Fibroblast of skin of left biceps (primary cell): ENCODE measurements at places on chromosomes 1 and 21.
A peak's percentile ranks its signal among the peaks of the same experiment; 100 is the strongest.

GRCh38 chr1:245599371-245600174, 444.8 kb downstream of the KIF26B start:
- peak; percentile 97 for DNase-seq

GRCh38 chr21:37686991-37687810, 229.1 kb downstream of the KCNJ6 start:
- DNase-seq, result no peak

DNA sequence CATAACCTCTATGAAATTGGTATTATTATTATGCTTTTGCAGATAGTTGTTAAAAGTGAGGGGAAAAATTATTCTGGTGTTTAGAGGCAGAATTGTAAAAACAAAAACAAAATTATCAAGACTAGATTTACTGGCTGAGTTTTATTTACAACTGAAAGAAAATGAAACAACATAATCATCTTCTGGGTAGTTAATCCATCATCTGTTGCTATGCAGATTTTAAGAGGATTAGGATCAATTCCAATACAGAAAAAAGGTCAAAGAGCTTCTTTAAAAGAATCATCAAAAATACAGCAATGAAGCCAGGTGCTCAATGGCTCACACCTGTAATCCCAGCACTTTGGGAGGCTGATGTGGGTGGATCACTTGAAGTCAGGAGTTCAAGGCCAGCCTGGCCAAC, 8.3 kb downstream of the GOLT1A start:
- DNase-seq, result no peak

GRCh38 chr1:41806472-41807155, 112.1 kb downstream of the HIVEP3 start:
- DNase-seq, result no peak

DNA sequence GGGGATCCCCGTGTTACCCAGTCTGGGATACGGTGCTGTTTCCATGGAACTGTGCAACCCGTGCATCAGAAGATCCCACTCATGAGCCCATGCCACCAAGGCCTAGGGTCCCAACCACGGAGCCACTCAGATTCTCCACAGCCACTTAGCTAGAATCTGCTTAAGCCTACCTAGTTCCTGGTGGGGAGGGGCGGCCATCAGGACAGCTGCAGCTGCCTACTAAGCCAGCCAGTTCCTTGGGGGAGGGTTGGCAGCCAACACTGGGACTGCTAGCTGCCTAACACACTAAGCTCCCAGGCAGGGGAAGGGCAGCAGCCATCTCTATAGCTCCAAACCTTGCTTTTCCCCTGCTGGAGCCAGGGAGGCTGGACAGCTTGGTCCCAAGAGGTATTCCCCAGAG, 549.2 kb upstream of the BRINP3 start:
- no peak for DNase-seq

- DNase-seq, result no peak
Observed at GRCh38 chr1:41366455-41367287, 5.4 kb downstream of the FOXO6 start.

- DNase-seq, result no peak
Observed at GRCh38 chr1:94971491-94971924, 44.6 kb upstream of the CNN3 start.

DNA sequence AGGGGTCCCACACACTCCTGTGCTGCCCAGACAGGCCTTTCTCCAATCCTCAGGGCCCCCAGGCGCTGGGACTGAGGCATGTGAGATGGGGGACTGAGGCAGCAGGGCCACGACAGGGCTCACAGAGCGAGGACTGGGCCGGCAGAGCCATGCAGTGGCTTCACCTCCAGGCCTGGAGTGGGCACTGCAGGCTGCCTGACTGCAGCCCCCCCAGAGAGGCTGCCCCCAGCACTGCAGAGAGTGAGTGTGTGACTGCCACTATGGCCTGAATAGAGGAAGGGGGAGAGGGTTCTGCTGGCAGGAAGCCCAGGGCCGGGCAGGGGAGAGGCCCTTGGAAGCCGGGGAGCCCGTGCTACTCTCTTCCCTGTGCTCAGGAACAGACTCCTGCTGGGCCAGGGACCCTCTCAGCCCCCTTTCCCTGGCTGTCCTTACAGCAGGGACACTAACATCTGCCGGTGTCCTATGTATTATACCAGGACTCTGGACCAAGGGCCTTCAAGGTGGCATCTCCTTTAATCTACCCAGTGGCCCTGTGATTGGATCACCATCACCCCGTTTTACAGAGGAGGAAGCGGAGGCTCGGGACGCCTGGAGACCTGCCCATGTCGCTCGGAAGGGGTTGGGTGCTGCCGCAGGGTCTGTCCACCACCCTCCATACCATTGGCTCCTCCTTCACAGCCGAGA, 20.2 kb upstream of the PLEKHG5 start:
- no peak for DNase-seq

DNA sequence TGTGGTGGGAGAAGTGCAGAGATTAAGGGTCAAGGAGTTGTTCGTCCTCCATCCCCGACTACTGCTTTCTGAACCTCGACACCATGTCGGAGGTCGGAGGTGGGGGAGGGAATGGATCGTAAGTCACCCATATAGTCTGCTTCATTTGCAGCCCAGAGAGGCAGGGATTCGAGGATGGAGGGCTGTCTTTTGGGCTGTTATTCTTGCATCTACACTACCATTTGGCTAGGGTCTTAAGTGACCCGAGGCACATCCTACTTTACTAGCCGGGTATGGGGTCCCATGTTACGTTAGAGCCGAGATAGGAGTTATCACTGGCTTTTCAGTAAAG, 578 bp downstream of the USP21 start:
- DNase-seq, result no peak

DNA sequence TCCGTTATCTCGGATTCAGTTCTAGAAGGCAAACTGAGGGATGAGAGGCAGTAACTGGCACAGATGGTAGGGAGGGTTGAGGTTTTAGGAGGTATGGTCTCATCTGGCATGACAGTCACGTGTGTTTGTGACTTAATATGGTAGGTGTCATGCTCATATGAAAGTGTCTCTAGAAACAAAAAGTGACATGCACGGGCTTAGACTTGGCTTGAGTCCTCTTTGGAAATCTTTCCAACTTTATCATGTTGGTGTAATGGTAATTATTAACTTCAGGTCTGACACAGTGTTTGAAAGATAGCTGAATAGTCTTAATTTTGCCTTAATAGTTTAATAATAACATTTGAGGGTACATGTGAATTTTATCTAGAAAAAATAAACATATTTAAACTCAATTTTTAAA, 218.1 kb downstream of the FMN2 start:
- no peak for DNase-seq

DNA sequence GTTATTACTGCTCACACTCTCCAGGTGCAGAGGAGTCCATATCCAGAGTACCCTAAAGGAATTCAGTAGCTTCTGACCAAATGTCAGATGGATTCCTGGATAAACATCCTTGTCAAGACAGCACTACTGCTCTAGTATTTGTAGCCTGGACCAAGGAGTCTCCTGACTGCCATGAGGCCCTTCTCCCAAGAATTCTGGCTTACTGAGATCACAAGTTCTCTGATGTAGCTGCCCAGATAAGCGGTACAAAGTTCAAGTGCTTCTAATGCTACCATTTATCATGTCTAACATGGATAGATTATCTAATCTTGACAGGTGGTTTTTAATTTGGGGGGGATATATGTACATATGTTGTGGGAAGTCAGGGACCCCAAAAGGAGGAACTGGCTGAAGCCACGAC, 196.6 kb upstream of the HMCN1 start:
- DNase-seq, result no peak

DNA sequence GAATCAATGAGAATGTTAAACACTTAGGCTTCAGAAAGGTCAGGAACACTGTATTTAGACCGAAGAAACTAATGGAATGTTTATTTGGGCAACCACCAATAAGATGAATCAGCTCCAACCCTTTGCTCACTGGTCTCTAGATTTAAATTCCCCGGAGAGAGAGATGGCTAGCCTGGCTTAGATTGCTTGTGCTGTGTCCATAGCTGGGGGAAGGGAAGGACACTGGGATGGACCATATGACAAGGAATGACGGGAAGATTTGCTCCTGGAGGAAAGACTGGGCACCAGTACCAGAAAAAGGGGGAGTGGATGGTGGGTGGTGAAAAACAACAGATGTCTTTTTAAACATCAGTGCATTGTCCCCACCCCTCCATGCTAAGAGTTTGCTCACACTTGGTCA, 426.6 kb downstream of the DUSP10 start:
- DNase-seq, result no peak

GRCh38 chr1:168476588-168477385, 67.0 kb downstream of the XCL2 start:
- no peak for DNase-seq

GRCh38 chr1:181423301-181423918, 59.9 kb upstream of the CACNA1E start:
- DNase-seq, result no peak

- DNase-seq, result no peak
Observed at GRCh38 chr1:228347181-228347580, 59.5 kb downstream of the TRIM11 start.

DNA sequence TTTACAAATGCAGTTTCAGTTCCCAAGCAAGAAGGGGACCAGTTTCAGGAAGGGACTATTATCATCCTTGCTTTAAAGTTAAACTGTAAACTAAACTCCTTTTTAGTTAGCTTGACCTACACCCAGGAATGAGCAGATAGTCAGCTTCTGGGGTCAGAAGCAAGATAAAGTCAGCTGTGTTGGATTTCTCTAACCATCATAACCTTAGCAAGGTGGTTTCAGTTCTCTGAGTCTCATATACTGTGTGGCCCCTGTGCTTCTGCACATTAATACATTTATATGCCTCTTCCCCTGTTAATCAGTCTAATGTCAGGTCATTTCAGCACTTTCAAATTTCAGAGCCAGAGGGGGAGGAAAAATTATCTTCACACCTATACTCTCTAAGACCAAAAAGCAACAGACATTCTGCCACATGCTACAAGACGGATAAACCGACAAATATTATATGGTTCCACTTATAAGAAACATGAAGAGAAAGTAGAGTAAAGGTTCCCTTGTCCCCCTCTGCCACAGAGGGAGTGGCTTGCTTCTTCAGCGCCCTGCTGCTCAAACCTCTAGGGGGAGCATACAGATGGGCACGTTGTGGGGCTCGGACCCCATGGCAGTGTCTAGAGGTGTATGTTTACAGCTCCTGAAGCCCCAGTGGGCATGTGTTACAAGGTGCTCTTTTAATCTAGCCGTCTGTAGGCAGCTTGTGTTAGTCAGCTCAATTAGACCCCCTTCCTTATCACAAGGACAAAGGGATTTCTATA, 89.1 kb downstream of the SMYD3 start:
- no peak for DNase-seq

- no peak for DNase-seq
Observed at GRCh38 chr1:92583821-92584760, 97.4 kb upstream of the GFI1 start.

GRCh38 chr1:205701891-205702290, 21.6 kb upstream of the SLC45A3 start:
- no peak for DNase-seq

- no peak for DNase-seq
Observed at GRCh38 chr1:239128541-239128940, 257.8 kb upstream of the CHRM3 start.

GRCh38 chr1:169383449-169383848, 15.5 kb downstream of the BLZF1 start:
- DNase-seq, result no peak

GRCh38 chr1:91645031-91645430, 144.4 kb downstream of the CDC7 start:
- no peak for DNase-seq

GRCh38 chr1:31792541-31792940, 23.3 kb downstream of the SPOCD1 start:
- DNase-seq, result no peak

GRCh38 chr1:228302086-228302485, 94.2 kb downstream of the OBSCN start:
- DNase-seq, result no peak

DNA sequence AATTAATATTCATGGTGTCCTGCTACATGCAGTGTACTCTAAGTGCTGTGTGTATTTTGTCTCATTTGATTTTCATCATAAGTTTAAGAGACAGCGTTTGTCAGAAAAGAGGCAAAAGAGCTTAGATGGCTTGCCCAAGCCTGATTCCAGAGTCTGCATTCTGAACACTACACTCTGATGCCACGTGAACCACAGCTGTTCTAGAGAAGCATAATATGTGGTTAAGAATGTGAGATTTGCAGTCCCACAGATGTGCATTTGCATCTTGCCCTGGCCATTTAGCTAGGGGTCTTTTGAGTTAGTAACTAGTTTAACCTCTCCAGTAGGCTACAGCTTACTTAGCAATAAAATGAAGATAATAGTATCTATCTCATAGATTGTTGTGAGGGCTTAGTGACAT, 9.2 kb upstream of the GADD45A start:
- no peak for DNase-seq

GRCh38 chr1:200211157-200211556, 183.6 kb downstream of the NR5A2 start:
- DNase-seq, result no peak

GRCh38 chr1:41312991-41313645, 48.1 kb upstream of the FOXO6 start:
- DNase-seq, result no peak

GRCh38 chr1:3775490-3776230, 3.1 kb downstream of the SMIM1 start:
- DNase-seq, result no peak

DNA sequence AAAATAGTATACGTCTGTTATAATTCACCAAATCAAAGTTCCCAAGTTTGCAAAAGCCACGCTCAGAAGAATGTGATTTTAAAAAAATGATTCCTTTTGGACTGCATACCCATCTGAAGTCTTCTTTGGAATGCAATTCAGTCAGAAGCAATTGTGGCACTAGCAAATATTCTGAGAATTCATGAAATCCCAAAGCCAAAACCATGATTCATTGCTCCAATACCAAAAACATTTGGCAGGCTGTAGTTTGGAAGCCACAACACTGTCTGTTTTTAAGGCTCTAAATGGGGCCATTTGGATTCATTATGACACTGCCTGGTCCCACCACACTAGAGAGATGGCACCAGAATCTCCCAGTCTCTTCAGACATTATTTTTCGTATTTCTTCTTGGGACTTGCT, 21.8 kb upstream of the LRRC53 start:
- peak; percentile 50 for DNase-seq

GRCh38 chr1:33284049-33284448, 27.8 kb downstream of the ZNF362 start:
- no peak for DNase-seq

GRCh38 chr21:45366931-45367401, 38.0 kb upstream of the COL18A1 start:
- DNase-seq, result no peak

GRCh38 chr1:232766241-232766890, 38.9 kb upstream of the MAP10 start:
- no peak for DNase-seq

GRCh38 chr1:151159373-151159772, 2.9 kb downstream of the TNFAIP8L2 start:
- DNase-seq, result no peak

DNA sequence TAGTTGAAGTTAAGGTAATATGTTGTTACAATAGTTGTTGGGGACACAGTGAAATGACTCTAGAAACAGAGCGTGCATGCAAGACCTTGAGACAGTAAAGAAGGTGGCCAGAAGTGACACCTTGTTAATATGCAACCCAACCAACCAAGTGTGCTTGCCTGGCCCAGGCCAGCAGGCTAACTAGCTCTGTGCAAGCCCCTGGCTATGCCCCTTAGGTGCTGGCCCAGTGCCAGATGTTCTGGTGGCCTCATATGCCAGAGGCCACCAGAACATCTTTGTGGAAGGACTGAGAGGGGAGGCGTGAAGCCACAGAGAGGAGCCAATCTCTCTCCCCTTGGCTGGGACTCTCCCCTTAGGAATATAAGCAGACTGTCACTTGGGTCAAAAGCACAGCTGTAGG, 111.2 kb upstream of the JUN start:
- DNase-seq, result no peak
